ENCODE measurements at places on chromosomes 11 and 22.

- no peak for DNase-seq
Observed at GRCh38 chr22:36343070-36343719, 44.6 kb downstream of the MYH9 start.

GRCh38 chr11:16902781-16903378 is 111.3 kb downstream of the PLEKHA7 start:
- no peak for DNase-seq

DNA sequence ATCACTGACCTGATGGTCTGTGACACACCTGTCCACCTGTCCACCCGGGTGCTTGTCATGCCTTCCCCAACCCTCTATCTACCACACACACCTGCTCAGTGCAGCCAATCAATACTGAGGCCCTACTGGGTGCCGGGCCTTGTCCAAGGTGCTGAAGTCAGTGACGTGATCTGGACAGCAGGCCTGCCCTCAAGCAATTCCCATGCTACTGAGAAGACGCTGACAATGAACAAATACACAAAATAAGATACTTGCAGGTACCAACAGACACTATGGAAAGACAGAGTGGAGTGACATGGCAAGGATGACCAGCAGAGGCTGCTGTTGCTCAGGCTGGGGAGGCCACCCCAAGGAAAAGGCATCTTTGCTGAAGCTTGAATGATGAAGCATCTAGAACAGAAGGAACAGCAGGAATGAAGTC is 21.2 kb downstream of the PLAAT3 start:
- DNase-seq = no peak

DNA sequence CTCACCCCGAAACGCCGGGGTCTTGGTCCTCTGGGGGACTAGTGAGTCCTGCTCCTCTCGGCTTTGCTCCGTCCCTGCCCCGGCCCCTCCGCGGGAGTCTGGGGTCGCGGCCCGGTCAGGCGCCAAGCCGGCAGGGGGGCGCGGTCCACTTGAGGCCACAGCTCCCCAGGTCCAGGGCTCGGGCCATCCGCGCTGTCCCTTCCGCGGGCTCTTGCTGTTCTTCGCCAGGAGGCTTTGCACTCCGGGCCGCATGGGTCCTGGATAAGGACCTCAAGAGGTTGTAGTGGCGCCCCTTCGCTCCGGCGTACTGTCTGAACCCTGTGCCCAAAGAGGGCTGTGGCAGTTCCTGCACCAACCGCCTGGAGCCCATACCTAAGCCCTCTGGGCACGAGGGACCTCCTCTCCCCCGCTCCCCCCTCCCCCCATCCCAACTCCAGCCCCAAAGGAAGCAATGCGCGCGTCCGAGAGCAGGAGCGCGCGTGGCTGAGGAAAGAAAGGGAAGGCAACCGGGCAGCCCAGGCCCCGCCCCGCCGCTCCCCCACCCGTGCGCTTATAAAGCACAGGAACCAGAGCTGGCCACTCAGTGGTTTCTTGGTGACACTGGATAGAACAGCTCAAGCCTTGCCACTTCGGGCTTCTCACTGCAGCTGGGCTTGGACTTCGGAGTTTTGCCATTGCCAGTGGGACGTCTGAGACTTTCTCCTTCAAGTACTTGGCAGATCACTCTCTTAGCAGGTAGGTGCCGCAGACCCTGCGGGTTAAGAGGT is at the start of gene ADM:
TSS of gene ADM (plus strand) at position 579 of the 767 bp plus-strand sequence. CDS start 628 bp downstream, outside the sequence.
- DNase-seq = peak; percentile 94

- DNase-seq = no peak
Observed at GRCh38 chr11:93032580-93032979, 63.1 kb downstream of the MTNR1B start.

GRCh38 chr11:70889411-70889810 is 363.0 kb downstream of the SHANK2 start:
- DNase-seq = peak; percentile 24
